T1000 (cell line): ENCODE measurements at places on chromosomes 7 and 10.

DNA sequence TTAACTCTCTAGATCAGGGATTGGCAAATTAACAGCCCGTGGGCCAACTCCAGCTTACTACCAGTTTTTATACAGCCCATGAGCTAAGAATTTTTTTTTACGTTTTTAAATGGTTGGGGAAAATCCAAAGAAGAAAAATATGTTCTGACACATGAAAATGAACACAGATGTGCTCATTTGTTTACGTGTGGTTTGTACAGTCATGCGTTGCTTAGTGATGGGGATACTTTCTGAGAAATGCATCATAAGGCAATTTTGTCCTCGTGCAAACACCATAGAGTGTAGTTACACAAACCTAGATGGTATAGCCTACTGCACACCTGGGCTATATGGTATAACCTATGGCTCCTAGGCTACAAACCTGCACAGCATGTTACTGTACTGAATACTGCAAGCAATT lies 8.3 kb upstream of the SMKR1 start:
- DNase-seq: no peak

DNA sequence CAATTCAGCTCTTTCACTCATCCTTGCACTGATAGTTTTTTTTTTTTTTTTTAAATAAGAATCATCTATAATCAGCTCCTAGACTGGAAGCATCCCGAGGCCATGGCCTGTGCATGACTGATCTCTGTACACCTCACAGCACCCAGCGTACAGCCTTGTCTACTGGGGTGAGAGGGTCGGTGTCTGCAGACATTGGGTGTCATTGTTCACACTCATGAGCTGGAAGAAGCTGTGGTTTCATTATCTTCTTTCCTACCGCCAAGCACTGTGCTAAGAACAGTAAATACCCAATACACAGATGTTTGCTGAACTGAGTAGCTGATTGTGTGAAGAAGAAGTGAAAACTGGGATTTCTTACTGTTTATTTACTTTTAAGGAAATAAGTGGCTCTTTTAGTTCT lies 123.6 kb downstream of the CLEC2L start:
- no peak for DNase-seq

DNA sequence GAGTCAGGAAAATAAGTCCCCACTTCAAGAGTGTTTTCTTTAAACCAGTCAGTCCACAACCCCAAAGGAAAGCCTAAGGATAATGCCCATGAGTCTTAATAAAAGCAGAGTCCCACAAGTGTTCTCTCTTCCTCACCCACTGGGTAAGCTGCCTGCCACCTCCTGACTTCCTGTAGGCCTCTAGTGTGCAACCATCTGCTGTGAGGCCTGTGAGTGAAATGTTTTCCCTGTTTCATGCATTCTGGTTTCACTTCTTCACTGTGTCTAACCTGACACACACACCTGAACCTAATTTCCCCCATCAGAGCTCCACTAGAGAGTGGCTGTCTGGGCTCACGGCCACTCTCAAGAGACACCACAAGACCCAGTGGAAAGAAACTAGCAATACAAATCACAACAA lies 38.9 kb upstream of the GDF10 start:
- DNase-seq: no peak

DNA sequence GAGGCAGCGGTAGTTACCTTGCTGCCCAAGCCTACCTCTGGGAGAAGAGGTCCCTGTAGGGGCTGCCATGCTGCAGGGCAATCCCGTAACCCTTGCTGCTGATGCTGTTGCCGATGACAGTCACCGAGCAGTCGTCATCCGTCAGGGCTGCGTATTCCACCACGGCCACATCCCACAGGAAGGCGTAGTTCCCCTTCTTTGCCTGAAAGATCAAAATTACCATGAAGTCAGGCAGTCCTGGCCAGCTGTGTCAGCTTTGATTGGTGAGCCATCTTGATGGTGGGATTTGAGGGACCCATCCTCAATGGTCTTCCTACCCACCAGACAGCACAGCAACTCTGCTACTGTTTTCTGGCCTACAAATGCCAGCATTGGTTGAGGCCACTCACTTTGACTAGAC lies 746.8 kb downstream of the GRID1 start:
- no peak for DNase-seq

GRCh38 chr10:33276282-33276923 lies 58.1 kb downstream of the NRP1 start:
- no peak for DNase-seq

- no peak for DNase-seq
Measured at GRCh38 chr7:18384491-18385143, 110.9 kb upstream of the HDAC9 start.

DNA sequence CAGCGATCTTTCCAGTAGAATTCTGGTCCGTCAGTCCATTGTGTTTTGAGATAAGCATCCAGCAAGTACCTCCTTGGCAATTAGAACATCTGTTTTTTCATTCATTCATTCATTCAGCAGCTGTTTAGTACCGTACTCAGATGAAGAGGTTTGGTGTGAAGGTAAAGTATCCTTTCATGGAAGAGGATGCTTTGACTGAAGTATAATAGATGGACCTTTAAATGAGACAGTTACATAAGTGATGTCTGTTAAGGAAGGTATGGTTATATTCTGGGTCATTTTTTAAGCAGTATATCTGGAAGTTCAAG lies 1.2 kb downstream of the MAPK8 start:
- no peak for DNase-seq

DNA sequence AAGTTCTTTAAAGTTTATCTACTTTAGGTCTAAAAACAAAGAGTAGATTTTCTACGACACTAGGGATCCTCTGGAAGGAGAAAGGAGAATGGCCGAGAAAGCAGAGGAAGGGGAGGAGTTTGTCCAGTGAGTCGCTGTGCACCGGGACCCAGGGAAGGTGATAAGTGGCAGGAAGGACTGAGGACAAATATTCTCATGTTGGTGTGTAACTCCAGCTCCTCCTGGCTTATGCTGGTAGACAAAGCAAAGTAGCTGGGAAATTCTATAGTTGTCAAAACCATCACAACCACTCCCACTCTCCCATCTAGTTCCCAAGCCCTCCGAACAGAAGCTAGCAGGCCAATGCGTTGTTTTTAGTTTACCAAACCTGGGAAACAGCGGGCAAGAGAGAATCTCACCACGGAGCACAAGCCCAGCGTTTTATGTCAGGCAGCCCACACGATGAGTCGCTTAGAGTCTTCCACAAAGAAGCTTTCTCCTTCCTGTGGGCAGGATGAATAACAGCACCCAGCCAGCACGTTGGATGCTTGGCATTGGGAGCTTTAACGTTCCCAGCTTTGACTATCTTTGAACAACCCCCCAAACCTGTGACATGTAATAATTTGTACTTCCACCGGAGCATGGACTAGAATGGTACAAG lies 32.9 kb upstream of the JCAD start:
- DNase-seq: no peak

GRCh38 chr10:79431891-79432831 lies 13.3 kb downstream of the ZCCHC24 start:
- DNase-seq: no peak

- no peak for DNase-seq
Measured at GRCh38 chr7:82317760-82318159, 125.8 kb downstream of the CACNA2D1 start.

- DNase-seq: no peak
Measured at GRCh38 chr10:92813979-92814378, 34.3 kb upstream of the EXOC6 start.

- no peak for DNase-seq
Measured at GRCh38 chr10:99430116-99430450, 341 bp downstream of the GOT1 start.

- no peak for DNase-seq
Measured at GRCh38 chr7:630539-630938, 96.0 kb upstream of the DNAAF5 start.

DNA sequence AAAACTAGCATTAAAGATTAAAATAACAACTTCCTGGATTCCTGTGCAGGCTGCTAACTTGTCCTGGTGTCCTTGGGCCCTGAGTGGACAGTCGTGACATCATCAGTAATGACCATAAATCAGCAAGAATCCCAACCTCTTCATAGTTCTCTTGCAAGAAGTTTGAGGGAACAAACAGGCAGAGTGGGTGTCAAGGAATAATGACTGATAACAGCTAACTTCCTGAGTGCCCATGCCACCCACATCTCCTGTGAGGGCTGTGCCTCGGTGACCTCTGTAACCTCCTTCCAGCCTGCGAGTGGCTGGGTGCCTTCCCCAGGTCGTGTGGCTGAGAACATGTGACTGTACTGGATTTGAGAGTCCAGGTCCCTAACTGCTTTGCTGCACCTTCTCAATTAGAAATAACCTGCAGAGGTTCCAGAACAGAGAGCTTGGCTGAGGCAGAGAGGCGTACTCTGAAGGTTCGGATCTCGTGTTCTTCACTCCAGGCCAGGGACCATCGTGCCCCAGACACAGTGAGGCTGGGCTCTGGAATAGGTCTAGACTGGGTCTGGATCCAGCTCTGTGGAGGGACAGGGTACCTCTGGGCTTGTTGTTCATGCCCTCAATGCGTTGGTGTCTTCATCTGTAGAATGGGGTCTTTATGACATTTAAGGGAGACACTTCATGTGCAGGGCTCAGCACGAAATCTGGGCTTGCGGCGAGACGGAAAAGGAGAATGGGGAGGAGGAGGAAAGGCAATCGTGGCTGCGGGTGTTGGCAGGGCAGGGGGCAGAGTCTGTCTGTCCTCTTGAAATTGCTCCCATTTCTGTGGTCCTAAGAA lies 313.1 kb upstream of the ZNF32 start:
- no peak for DNase-seq

DNA sequence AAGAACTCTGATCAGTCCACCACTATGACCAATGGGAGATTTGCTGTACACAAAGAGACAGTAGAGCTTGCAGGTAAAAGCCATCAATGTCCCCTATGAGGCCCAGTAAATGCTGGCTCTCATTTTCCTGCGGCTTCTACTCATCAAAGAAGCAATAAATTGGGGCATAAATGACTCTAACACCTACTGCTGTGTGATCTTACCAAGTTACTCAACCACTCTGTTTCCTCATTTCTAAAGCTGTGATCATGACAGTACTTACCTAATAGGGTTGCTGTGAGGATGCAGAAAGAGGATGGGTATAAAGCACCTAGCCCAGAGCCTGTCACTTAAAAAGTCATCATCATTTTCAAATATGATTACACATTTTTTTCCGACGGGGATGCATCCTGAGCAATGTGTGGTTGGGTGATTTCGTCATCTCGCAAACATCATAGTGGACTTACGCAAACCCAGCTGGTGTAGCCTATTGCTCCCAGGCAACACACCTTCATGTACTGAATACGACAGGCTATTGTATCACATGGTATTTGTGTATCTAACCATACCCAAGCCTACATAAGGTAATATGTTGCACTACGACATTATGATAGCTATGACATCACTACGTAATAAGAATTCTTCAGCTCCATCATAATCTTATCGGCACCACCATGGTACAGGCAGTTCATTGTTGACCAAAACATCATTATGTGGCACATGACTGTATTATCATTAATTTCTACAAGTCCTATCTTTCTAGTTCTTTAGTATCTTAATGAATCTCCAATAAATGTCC lies 7.1 kb upstream of the MGMT start:
- no peak for DNase-seq

DNA sequence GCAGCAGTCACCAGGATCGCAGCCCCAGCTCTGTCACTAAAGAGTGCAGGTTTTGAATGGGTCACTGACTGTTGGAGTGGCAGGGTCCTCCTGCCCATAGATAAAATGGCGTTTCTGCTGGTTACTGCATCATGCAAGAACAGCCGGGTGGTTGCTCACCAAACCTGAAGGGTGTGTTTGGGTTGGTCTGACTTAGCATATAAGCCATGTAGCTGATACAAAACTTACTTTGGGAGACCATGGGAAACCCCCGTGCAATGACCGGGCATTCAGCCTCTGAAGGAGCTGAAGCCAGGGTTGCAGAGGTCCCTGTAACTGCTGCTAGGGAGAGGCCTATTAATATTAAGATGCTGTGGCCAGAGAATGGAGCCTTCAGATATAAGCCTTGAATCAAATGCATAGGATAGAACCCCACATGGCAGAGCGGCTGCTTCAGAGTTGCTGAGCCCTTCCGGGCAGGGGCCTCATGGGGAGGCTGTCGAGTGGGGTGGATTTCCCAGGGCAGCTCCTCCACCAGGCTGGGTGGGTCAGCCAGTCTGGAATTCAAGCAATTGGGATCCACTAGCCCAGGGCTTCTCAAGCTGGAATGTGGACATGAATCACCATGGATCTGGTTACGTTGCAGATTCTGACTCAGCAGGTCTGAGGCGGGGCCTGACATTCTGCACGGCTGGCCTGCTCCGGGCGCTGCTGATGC lies 70.9 kb upstream of the CTBP2 start:
- DNase-seq: peak; percentile 87

GRCh38 chr10:48965460-48965859 lies 25.8 kb upstream of the LRRC18 start:
- no peak for DNase-seq

- no peak for DNase-seq
Measured at GRCh38 chr7:45387837-45388236, 186.3 kb upstream of the ADCY1 start.

- no peak for DNase-seq
Measured at GRCh38 chr7:93146036-93146435, 2.1 kb downstream of the SAMD9L start.

DNA sequence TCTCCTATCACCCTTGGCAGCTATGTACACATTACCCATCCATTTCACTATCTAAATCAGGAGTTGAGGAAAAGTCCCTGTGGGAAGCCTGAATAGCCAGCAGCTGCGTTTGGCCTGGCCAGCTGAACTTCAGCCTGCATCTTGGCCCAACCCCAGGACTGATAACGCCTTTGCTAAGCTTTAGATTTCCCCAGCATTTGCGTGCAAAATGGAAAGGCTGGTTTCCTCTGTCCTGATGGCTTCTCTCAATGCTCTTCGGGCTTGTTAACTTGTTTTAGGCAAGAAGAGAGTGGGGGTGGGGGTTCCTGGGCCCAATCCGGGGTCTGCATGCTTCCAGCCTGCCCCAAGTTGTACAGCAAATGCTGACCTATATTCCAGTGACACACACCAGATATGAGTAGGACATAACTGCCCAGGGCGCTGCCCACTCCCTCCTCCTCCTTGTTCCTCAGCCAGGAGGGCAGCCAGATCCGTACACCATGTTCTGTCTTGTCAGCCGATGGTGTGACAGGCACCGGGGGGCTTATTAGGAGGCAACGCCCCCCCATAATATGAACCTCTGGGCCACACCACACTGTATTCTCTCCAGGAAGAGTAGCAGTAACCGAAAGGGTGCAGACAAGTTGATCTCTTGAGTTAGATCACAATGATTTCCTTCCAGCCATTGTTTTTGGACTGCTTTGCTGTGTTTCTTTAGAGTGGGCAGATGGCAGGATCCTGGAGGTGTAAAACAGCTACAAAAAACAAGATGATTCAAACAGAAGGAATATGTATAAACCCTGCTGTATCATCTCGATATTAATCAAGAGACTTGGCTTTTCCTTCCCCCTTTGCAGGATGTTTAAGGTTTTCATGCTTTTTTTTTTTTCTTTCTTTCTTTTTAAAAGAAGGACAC lies 339.0 kb downstream of the RNLS start:
- no peak for DNase-seq
